KBM-7 (cell line): ENCODE measurements at places on chromosomes 12 and 14.
A peak's percentile ranks its signal among the peaks of the same experiment; 100 is the strongest.

DNA sequence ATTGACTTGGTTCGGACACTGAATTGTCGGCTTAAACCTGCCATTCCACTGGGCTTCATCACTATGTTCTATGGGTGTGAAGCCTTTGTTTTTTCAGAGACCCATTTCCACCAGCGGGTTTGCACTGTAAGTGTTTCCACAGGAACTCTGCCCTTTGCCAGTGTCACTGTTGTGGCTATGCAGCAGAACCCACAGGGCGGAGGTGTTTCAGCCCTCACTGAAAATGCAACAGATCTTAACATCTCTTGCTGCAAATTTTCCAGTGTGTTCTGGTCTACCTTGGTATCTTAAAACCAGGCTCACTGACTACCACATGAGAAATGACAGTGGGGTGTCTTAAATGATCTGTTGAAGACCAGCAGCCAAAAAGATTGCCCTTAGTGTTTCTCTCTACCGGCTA is 21.1 kb downstream of the PRKCH start:
- DNase-seq = no peak

GRCh38 chr14:22898302-22899090 is 15.5 kb downstream of the REM2 start:
- no peak for DNase-seq

DNA sequence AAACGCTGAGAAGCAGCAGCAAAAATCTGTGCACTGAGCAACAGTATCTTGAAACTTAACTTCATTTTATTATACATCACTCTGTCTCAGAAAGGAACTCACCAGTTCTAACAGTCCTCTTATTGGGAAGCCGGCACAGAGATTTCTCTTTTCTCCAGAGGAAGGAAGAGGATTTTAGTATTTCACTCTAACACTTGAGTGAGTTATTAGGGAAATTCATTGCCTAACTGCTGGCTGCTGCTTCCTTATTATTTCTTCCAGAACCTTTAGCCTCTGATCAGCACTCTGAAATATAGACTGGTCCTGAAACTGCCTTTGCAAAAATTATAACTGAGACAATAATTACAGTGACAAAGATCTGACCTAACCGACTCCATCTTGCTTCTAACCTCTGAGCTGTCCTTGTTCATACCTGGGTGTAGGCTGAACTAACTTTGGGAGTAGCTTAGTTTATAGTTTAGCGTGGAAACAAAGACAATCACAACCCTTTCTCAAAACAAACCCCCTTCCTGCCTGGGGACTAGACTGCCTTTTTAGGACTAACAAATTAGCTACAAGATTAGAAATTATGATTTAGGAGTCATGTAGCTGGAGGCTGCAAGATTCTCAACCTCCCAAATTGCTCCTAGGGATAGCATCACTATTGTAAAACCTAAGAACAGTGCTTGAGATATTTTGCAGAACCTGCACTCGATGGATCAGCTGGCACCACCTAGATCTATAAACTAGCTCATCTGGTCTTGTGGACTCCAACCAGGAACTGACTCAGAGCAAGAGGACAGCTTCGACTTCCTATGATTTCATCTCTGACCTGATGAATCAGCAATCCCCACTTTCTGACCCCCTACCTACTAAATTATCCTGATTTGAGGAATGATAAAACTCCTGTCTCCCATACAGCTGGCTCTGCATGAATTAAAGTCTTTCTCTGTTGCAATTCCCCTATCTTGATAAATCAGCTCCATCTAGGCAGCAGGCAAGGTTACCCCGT is 117.5 kb downstream of the DYRK2 start:
- DNase-seq = no peak

DNA sequence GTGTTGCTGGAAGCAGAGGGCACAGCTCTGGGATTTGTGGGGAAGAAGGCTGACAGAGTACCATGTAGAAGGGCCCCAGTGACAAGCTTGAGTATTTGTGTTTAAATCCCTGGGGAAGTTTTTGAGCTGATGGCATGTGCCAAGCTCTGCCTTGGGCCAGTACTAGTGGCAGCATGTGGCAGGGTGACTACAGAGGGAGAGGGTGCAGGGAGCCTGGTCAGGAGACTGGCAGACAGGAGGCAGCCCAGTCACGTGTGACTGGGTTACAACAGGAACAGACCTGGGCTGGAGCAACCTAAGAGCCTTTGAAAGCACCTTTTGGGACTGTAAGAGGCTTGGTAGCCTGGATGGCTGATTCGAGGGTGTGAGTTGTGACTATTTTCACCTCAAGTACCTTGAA is 112.1 kb downstream of the TSPAN9 start:
- DNase-seq = no peak

DNA sequence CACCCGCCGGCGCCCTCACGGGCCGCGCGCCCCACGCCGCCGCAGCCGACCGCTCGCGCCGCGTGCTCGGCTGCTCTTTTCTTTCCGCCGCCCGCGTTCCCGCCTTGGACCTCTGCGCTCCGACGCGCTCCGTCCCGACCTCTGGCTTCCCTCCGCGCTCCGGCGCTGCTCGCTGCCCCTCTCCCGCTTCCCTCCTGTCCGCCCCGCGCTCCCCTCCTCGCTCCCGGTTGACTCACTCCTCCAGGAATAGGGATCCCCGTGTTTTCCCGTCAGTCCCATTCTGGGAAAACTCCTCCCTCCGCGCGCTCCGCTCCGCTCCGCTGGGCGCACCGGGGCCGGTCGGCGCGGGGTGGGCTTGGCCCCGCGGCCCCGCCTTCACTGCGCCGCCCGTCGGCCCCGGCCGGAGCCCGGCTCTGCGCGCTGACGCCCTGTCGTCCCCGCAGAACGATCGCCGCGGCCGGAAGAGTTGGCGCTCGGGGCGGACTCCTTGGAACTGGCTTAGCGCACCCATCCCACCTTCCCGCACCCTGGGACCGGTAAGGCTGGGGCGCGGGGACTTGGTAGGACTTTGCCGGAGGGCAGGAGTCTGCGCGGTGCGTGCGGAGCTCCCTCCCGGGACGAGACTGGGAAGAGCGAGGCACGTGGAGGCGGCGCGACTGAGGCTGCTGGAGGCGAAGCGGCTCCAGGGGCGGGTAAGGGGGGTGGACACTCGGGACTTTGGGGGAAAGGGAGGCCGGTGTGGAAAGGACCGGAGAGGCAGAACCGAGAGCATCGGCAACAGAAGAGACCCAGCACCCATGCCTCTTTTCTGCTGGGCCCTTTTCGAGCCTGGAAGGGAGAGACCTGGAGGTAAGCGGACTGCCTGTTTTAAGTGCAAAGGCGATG is 550 bp downstream of the TEAD4 start:
- DNase-seq = peak; percentile 45

- peak; percentile 9 for DNase-seq
Observed at GRCh38 chr14:20714593-20715250, 26.2 kb downstream of the ANG start.

DNA sequence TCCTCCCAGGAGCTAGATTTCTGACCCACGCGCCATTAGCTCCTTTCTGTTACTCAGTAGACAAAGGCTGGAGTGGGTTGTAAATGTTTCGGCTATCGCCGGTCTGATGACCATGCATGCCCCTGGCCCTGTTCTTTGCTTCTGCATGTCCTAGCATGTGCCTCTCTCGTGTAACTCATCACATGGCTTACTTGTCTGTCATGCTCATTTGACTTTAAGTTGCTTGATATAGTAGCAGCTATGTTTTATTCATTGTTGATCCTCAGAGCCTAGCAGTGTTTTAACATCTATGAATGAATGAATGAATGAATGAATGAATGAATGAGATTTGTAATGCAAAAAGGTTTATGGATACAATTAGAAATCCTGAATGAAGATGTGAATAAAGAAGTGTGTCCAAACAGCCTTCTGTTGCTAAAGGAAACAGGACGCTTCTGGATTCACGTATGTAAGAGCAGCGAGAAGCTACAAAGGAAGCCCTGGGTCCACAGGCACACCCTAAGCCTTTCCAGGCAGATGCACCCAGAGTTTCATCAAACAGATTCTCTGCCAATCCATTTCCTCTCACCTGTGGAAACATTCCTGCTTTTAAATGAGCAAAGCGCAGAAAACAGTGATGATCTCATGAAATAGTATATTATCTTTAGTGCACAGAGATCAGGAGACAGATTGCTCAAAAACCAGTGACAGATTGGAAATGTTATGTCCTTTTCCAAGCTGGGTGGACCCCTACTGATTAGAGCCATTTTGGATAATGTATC is 3.4 kb downstream of the GSG1 start:
- peak; percentile 32 for DNase-seq

DNA sequence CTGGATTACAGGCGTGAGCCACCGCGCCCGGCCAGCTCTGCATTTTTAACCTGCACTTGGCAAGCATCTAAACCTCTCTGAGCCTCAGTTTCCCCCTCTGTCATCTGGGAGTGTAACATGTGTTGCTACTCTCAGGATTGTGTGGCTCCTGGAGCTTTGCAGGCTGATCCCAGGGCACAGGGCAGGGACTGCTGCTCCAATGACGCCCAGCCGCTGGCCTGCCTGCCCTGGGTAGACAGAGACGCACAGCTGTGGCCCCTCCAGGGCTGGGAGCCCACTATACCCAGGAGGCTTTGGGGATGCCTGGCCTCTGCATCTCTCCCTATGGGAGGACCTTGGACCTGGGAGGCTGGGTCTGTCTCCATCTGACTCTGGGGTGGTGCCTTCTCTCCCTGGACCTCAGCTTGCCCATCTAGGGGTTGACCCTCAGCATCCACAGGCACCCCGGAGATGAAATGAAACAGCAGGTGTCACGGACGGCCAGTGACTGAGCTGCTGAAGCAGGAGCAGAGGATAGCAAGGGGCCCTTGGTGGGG is 13.7 kb downstream of the ARL6IP4 start:
- DNase-seq = no peak

DNA sequence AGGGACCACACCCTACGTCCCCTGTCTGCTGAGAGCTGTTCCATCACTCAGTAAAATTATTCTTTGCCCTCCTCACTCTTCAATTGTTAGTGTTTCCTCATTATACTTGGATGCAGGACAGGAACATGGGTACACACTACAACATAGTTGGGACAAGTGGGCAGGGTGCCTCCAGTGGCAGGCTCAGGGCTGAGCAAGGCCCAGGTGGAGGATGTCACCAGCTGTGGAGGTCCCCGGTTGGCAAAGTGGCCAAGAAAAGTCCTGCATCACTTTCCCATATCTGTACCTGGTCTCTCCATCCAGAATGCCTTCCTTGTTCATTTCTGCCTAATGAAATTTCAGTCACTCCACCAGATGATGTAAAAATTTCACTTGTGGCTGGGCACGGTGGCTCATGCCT is 72.7 kb upstream of the PPP4R3A start:
- DNase-seq = no peak

- DNase-seq = no peak
Observed at GRCh38 chr14:100885196-100885595, 18.3 kb downstream of the RTL1 start.

DNA sequence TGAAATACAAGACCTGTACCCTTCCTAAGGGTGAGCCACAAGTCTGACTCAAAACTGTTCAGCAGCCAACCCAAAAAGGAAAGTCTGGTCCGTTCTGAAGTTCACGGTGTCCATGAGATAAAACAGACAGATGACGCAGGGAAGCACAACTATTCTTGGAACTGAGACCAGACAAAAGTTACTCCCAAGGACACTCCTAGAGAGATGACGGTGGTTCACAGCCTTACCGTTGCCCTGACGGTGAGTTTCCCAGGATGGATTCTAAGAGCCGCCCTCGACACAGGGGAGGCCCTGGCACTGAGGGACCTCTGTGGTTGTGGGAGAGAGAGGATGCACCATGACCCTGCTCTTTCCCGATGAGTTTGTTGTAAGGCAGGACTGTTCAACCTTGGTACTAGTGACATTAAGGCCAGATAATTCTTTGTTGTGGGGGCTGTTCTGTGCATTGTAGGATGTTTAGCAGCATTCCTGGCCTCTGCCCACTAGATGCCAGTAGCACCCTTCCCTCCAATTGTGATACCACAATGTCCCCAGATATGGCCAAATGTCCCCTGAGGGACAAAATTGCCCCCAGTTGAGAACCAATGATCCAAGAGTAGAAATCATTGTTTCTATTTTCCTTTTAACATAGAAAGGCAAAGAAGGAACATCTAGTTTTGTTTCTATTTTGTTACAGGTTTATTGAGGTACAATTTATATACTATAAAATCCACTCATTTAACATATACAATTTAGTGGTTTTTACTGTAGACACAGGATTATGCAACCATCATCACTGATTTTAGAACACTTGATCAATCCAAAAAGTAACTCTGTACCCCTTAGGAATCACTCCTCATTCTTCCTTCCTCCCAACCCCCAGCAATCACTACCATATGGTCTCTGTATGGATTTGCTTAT is 23.0 kb downstream of the OR10P1 start:
- peak; percentile 63 for DNase-seq

- no peak for DNase-seq
Observed at GRCh38 chr12:122201381-122201780, 2.1 kb upstream of the B3GNT4 start.

GRCh38 chr12:94057262-94058151 is 90.9 kb upstream of the PLXNC1 start:
- DNase-seq = no peak

- DNase-seq = peak; percentile 48
Observed at GRCh38 chr12:121494093-121494787, 86.6 kb downstream of the KDM2B start.

- no peak for DNase-seq
Observed at GRCh38 chr12:27052176-27052575, 29.8 kb downstream of the MED21 start.

DNA sequence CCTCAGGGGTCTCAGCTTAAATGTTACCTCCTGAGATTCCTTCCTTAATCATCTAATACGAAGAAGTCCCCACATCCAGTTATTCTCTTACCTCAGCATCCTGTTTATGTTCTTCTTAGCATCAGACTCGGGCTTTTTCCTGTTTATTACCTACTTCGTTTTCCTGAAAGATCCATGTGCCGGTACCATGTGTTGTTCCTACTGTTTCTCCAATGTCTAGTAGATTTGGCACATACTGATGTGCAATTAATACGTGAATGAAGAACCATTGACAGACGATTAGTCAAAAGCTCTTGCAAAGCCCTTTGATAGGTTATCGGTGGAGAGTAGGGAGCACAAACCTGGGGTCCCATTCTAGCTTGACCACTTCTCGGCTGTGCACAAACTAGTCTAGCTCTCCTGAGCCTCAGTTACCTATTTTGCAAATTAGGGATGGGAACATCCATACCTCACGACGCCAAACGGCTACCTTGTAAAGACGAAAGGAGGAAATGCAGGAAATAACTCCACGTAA is 735 bp upstream of the MAPKAPK5 start:
- DNase-seq = no peak

DNA sequence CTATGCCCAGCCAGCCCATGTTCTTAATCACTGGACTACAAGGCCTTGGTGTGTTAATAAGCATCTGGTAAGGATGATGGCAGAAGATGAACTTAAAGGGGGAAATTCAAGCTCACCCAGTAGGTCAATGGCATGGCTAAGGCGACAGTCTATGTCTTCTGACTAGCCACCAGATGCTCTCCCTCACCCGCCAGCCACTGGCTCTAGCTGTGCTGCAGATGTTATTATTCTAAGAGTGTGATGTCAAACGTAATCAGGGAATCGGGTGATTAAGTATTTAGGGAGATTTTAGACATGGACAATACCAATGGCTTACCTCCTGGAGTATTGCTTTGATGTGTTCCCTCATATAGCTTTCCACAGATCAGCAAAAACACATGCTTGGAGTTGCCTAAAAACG is 39.2 kb upstream of the MAX start:
- no peak for DNase-seq

GRCh38 chr12:21815306-21816062 is 41.0 kb upstream of the KCNJ8 start:
- no peak for DNase-seq

- no peak for DNase-seq
Observed at GRCh38 chr12:130969223-130969622, 15.5 kb downstream of the ADGRD1 start.

- peak; percentile 54 for DNase-seq
Observed at GRCh38 chr12:80937391-80938238, at the start of gene LIN7A. TSS of gene LIN7A (minus strand) at chr12:80937934. CDS start at chr12:80937722, 212 bp downstream.
